Right renal cortex interstitium (tissue), 3 donors: ENCODE measurements at places on chromosomes 11 and 22. TPM values are rescaled to one million over a fixed set of nuclear protein-coding genes. Genes with fewer than 3 reads are reported as not detected.

DNA sequence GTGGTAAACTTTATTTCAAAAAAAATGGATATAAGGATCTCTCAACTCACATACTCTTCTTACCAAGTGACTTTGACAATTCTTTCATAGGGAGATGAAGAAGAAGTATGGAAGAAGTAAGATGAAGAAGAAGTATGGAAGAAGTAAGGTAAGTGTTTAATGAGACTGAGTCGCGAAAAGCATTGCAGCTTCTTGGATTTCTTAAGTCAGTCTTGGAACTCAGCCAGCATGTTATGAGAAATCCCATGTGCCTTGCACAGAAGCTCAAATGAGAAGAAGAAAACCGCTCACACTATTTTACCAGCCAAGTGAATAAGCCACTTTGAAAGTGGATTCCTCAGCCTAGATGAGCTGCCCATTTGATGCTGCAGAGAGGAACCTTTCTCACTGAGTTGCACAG lies 332.0 kb upstream of the CCDC179 start:
- no peak for DNase-seq

DNA sequence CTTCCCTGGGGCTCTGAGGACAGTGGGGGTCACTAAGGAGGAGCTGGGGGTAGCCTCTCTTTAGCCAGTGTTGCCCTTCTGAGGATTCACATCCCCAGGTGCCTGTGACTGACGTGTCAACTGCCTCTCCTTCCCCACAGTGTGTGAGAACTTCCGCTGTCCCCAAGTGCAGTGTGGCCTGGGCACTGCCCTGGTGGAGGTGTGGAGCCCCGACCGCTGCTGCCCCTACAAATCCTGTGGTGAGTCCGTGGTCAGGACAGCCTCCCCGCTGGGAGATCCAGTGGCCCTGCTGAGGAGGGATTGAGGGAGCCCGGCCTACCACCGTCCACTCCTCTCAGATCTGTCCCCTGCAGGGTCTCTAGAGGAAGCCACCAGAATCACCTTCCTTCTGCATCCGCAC lies 81.1 kb upstream of the MYOD1 start:
- no peak for DNase-seq

DNA sequence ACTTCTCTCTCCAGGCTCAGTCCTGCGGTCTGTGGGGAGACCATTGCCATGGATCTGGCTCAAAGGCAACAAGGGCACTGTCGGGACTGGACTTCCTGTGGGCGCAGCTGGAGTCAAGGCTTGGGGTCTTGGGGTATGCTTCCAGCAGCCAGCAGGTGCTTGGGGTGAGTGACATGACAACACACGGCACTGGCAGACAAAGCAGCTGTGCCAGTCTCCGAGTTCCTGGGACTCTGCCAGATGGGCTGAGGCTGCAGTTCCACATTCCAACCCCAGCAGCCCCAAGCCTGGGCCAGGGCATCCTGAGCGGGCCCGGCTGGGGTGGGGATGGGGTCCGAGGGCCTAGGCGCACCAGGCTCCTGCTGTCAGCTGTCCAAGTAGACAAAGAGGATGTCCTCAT lies 12.3 kb downstream of the GUCD1 start:
- no peak for DNase-seq

DNA sequence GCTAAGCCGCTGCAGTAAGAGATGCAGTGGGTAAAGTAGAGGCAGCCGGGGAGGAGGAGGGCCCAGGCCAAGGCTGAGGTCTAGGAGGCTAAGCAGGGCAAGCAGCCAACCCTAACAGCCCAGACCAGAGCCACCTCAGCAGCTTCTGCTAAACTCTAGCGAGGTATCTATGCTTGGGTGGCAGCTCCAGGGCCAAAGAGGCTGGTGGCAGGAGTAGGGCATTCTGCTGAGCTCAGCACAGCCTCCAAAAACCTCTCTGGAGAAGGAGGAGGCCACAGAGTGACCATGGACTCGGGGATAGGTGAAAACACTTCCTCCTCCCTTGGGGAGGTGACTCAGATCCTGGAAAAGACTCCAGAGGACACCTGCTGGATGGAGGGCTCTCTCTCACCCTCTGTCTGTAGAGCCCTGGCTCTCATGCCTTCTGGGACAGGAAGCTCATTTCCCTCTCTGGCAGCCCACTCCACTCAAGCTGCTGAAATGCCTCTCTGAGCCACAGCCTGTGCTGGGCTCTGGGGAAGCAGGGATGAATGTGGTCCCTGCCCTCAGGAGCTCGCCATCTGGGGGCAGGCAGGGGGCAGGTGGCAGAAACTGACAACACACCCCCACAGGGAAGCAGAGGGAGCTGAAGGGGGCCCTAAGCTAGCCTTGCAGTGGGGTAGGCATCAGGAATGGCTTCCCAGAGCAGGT lies 16.5 kb upstream of the TPBGL start:
- DNase-seq, result no peak

NTM gene
- 43.6 TPM for polyA plus RNA-seq

TRIM51 gene
- not detected for polyA plus RNA-seq

FOLH1 gene
- 19.2 TPM for polyA plus RNA-seq

KCNE3 gene
- 29.3 TPM for polyA plus RNA-seq
